Stimulated activated CD4-positive, alpha-beta T cell treated with anti-CD3 and anti-CD28 coated beads, Interleukin-2, amount 100 ng/mL, for 24 hours (primary cell): ENCODE measurements at places on chromosomes 11 and 22.

GRCh38 chr11:63673579-63673978, 2.4 kb upstream of the ATL3 start:
- DNase-seq: no peak

- no peak for DNase-seq
Observed at GRCh38 chr11:11514246-11514645, 107.6 kb downstream of the GALNT18 start.

DNA sequence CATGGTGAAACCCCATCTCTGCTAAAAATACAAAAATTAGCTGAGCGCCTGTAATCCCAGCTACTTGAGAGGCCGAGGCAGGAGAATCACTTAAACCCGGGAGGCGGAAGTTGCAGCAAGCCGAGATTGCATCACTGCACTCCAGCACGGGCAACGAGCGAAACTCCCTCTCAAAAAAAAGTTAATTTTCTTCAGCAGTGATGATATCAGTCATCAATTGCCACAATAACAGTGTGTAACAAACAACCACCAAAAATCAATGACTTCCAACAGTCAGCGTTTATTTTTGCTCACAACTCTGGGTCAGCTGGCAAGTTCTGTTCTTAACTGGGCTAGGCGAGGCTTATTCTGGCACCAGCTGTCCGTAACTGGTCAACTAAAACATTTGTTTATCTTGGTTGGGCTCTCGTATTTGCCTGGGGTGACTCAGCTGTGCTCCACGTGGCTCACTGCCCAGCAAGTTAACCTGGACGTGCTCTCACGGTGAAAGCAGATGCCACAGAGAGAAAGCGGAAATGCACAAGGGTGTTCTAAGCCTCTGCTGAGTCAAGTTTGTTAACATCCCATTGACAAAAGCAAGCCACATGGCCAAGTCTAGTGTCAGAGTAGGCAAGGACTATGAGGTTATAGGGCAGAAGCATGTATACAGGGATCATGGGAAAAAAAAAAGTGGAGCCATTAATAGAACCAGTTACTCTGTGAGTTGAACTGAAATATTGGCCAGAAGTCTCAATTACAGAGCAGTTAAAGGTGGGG, 52.1 kb downstream of the LHFPL7 start:
- no peak for DNase-seq

DNA sequence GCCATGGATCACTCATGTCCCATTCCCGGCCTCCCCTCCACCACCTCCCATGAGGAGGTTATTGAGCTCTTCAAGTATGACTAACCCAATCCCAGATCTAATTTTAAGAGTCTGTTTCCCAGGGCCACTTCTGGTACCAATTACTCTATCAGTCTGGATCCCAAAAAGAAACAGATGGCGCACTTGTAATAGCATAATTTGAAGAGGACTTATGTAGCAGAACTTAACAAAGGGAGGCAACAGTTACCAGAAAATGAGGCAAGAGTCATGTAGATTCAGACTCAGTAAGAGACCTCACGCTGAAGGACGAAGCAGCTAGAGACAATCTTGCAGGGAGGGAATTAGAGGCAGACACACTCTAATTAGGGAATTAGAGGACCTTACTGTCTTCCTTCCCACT, 46.9 kb downstream of the DDX6 start:
- no peak for DNase-seq

DNA sequence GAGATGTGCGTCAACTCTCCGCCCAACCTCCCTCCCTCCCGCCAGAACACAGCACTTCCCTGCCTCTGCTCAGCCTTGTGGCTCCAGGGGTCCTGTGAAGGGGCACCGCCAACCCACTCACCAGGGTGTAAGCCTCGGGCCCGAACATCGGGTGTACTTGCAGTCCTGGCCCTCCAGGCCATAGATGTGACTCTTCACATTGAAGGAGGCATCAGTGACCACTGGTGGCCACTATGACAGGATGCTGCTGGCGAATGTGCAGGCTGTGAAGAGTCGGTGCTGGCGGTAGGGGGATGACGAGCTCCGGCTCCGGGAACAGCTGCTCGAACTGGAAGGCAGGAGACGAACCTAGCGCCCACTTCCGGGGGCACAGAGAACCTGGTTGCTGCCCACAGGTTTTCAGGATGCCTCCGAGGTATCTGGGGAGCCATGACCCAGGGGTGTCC, 97.4 kb downstream of the MED15 start:
- DNase-seq: no peak

- DNase-seq: no peak
Observed at GRCh38 chr11:44608991-44609782, 43.7 kb downstream of the CD82 start.

GRCh38 chr11:94767701-94768601, at the start of gene AMOTL1:
TSS of gene AMOTL1 (plus strand) at chr11:94768356. CDS start at chr11:94768512, 156 bp downstream.
- DNase-seq: no peak

DNA sequence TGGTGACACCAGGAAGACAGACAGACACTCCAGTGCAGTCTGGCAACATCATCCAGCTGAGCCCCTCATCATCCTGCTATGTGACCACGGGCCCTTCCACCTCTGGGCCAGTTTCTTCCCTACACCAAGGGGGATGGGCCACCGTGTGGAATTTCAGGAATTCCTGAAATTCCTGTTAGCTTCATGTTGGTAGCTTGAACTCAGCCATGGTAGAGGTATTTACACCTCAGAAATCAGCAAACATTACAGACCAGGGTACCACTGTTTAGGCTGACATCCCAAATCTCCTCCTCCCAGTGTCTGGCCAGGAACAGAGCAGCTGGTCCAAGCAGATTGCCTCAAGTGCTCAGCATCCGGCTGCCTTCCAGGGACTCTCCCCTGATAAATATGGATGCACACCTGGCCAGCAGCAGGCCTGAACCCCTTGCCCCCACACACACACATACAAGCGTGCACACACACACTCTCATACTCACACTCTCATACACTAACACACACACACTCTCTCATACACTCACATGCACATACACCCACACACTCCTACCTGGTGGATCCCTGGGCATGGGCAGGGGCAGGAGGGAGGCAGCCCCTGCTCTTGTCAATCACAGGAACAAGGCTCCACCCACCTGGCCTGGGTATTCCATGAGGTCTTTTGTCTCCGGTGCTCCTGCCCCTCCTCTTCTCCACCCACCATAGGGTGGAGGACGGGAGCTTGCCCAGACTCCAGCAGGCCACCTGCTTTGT, 85.2 kb downstream of the BUD13 start:
- no peak for DNase-seq

- peak; percentile 10 for DNase-seq
Observed at GRCh38 chr11:105609341-105609781, 512 bp upstream of the GRIA4 start.
